ENCODE measurements at places on chromosomes 5 and 9. TPM values are rescaled to one million over a fixed set of nuclear protein-coding genes. Genes with fewer than 3 reads are reported as not detected.

- DNase-seq: no peak
Measured at GRCh38 chr5:65811004-65811403, 89.0 kb downstream of the NLN start.

DNA sequence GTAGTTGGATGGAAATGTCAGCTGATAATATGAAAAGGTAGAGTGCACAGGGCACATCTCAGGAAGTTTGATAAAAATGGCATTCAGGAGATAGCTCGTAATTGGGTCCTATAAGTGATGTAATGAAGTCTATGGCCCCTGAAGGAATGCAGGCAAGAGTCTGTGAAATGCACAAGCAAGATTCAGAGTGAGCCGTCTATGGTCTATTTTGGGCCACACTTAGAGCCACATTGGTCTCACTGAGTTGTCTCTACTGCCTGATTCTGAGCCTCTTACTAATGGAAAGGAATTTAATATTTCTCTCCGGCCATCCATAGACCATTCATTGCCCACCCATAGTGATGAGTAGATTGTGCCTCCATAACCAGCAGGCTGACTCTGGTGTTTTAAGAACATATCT lies 111.3 kb upstream of the KCNN2 start:
- DNase-seq: no peak

DNA sequence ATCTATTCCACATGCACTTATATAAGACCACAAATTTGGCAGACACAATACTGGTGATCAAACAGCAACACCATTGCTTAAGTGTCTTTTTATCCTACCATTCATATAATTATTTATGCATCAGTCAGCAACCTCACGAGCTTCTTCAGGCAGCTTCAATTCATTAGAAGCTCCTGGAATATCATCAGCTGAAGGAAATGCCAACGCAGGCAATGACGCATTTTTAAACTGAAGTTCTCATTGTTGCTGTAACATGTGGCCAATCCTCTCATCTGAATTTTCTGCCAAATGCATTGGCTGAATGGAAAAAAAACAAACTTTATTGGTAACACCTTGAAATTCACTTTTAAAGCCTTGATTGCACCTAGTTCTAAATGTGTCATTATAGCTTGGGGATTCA lies 376.4 kb upstream of the RGMB start:
- no peak for DNase-seq

- DNase-seq: no peak
Measured at GRCh38 chr5:172692451-172692850, 51.4 kb downstream of the NEURL1B start.

GRCh38 chr5:38341641-38342040 lies 83.3 kb downstream of the EGFLAM start:
- no peak for DNase-seq

- no peak for DNase-seq
Measured at GRCh38 chr5:6446626-6447309, 1.9 kb upstream of the UBE2QL1 start.

GRCh38 chr9:105173826-105174225 lies 70.6 kb upstream of the SLC44A1 start:
- DNase-seq: no peak

- no peak for DNase-seq
Measured at GRCh38 chr5:33737697-33738096, 154.1 kb downstream of the ADAMTS12 start.

GRCh38 chr9:123654218-123654993 lies 275.5 kb downstream of the DENND1A start:
- no peak for DNase-seq

- DNase-seq: no peak
Measured at GRCh38 chr9:90095682-90096081, 490.9 kb downstream of the GADD45G start.

DNA sequence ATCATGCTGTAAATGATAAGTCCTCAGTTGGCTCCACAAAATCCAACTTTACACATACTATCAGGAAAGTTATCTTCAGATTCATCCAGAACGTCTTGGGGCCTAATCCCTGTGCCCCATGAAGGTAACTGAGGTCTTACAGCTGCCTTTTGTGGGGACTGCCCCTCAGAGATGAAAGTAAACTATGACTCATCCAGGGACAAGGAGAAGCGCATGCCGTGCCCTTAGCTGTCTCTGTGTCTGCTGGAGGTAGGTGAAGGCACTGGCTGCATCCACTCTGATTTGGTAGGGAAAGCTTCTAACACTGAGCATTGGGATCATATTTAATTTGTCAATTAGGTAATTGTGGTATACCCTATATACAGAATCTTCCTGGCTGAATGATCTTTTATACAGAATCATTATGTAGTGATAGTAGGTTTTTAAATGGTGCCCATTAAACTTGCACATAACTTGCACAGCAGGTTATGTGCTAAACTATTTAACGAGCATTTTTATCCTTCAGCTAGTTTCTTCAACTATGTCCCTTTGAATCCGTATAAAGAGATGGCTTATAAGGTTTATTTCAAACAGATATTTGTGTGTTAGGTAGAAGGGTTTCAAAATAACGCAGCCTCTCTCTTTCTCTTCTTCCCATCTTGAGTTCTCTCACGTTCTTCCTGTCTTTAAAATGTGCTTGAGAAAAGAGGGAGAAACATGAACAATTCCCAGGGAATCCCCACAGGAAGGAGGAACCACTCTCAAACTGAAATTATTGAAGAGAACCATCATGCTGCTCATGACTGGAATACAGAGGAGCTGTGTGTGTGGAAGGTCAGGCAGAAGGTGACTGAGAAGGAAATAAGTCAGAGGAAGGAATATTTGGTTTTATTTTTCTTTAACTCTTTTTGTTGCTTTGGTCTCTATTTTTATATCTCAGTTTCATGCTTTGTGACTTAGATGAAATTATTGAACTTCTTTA lies 250.9 kb downstream of the CD180 start:
- DNase-seq: no peak

- DNase-seq: no peak
Measured at GRCh38 chr9:125513668-125514413, 193.2 kb downstream of the MAPKAP1 start.

GRCh38 chr9:127202461-127203169 lies 62.0 kb upstream of the GARNL3 start:
- DNase-seq: no peak

- no peak for DNase-seq
Measured at GRCh38 chr9:24297931-24298330, 247.8 kb downstream of the IZUMO3 start.

DNA sequence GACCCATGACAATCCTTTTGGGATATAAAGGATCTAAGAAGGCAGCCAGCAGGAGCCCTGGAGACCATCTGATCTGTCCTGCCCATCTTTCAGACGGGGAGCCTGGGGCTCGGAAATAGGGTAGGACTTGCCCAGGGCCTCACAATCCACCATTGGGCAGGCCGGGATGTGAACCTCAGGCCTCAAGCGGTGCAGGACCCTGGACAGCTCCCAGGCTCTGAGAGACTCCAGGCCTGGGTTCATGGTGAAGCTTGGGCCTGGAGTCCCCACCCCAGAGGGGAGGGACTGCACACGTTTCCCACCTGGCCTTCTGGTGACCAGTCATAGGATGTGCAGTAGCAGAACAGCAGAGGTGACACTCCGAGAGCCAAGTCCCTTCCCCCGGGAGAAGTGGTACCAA lies 36.6 kb upstream of the RAPGEF1 start:
- peak; percentile 85 for DNase-seq

- DNase-seq: no peak
Measured at GRCh38 chr5:143767162-143767561, 44.8 kb upstream of the HMHB1 start.

DNA sequence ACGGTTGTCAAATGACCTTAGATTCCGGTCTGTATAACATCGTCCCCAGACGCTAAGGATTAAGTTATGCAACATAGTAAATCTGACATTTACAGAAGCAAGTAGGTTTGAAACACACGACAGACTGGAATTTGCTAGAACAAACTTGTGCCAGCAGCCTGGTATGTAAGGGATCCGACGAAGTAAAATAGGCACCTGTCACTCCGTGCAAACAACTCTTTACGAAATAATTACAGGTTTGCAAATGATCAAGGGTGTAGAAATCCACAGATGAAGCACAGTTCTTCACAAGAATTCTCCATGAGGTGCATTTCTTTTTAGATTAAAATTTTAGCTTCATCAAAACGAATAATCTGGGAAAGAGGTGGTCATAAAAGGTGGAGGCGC lies 508 bp downstream of the MOCS2 start:
- DNase-seq: no peak

- DNase-seq: no peak
Measured at GRCh38 chr5:133423011-133423617, 189.2 kb downstream of the FSTL4 start.

DNA sequence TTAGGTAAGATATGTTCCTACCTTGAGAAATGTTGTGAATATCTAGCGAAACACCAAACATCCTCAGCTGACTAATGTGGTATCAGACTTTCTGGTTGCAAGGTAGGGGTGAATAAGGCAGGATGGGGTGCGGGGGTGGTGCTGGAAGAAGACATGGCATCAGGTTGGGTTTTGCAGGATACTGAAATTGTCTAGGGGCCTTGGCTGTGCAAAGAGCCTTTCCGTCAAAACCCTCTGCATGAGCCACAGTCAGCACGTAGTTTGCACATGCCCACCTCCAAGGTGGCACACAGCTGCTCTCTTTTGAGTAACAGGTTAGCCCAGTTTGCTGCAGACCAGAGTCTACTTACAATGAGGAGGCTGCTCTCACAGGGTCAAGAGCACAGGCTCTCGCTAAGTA lies 42.0 kb downstream of the SFXN1 start:
- DNase-seq: no peak

DNA sequence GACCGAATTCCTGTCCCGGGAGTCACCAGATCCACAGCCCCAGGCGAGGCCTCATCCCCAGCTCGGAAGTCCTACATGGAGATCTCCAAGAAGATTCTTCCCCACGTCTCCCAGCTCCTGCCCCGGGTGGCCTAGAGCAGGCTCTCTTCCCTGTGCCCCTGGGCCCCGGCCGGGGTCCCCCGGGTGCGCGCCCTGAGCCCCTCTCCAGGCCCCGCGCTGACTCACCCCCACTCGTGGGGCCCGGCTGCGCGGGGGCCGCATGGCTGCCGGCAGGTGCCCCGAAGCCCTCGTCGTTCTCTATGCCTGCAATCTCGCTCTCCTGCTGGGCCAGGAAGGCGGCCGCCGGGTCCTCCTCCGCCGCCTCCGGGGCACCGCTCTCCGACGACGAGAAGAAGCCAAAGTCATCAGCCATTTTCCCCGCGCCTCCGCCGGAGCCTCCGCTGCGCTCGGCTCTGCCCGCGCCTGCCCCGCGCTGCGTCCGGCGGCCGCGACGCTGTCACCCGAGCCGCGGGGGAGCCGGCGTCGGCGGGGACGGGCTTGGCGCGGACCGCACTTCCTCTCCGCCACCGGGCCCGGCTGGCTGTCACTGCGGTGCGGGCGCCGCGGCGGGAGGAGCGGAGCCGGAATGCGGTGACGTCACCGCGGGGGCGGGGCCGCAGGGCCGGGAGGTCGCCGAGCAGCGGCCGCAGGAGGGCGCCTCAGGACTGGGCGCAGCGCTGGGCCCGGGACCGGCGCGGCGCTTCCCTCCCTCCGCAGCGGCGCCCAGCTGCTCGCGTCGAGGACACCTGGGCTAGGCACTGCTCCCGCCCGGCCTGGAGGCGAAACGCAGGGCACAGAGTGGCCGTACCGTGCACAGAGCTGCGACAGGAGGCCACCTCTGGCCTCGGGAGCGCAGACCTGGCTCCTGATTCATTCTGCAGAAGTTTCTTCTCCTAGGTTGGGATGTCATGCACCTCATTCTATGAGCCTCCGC lies at the start of gene CLTB:
Gene CLTB, minus strand, starts transcription at position 588 of the 973 bp plus-strand sequence. Its CDS starts 176 bp downstream, at position 412.
- peak; percentile 93 for DNase-seq

DNA sequence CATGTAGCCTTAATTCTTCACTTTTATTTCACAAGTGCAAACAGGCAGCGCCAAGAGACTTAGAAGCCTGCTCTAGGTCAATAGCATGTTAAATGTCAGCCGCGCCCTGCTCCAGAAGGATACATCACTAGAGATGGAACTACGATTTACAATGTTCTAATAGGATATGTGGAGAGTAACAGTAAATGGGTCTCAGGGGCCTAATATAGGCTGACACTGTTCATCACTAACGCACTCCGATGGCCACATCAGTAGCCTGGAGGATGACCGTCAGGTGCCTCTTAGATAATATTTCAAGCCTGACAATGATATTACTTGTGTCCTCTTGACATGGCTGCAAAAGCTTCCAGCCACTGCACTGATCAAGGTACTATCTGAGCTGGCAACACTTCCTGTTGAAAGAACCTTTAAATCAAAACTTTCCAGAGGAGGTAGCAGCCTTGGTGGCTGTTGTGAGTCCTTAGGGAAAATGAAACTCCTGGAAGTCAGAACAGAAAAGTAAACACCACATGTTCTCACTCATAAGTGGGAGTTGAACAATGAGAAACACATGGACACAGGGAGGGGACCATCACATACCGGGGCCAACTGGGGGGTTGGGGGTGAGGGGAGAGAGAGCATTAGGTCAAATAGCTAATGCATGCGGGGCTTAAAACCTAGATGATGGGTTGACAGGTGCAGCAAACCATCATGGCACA lies 35.0 kb downstream of the PTTG1 start:
- no peak for DNase-seq

DNA sequence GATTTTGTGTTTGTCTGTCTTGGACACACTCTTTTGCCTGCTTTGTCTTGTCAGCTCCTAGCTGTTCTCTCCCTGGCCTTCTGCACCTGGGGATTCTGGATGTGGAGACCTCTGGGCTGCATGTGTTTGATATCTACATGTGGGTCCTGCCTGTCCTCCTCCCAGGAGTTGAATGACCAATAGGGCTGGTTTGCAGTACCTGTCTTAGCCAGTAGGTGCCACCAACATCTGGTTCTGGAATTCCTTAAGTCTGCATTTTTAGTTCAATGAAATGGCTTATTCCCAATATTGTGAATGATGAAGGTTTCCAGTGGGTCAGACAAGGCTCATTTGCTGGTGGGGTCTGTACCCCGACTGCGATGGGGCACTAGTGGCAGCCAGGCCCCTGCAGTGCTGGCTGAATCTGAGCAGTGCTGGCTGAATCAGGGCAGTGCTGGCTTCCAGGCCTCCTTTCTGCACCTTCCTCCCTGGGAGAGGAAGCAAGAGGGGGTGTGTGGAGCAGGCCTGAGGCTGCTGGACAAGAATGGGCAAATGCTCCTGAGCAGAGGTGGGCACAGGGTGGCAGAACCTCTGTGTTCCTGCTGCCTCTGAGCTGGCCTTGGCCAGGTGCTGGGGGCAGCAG lies 73.3 kb downstream of the RXRA start:
- no peak for DNase-seq

GRCh38 chr9:22682536-22682935 lies 235.9 kb downstream of the DMRTA1 start:
- no peak for DNase-seq

The SLC35D2 gene
- total RNA-seq: 17.9 TPM

The TMEM252 gene
- not detected for total RNA-seq

The TSSK1B gene
- total RNA-seq: not detected

The GDA gene
- total RNA-seq: 3.6 TPM

The DAB2 gene
- 2.3 TPM for total RNA-seq

The LCN6 gene
- not detected for total RNA-seq

The FAM200C gene
- 4.3 TPM for total RNA-seq

The SLC36A3 gene
- not detected for total RNA-seq

The PCDHB14 gene
- total RNA-seq: 1.5 TPM

All from H9 (cell line).